Brain microvascular endothelial cell (primary cell): ENCODE measurements at places on chromosomes 11 and 22.

- DNase-seq = no peak
Measured at GRCh38 chr11:72635933-72636332, 38.3 kb downstream of the PDE2A start.

GRCh38 chr11:126405906-126406305 lies 50.4 kb downstream of the ST3GAL4 start:
- DNase-seq = no peak

DNA sequence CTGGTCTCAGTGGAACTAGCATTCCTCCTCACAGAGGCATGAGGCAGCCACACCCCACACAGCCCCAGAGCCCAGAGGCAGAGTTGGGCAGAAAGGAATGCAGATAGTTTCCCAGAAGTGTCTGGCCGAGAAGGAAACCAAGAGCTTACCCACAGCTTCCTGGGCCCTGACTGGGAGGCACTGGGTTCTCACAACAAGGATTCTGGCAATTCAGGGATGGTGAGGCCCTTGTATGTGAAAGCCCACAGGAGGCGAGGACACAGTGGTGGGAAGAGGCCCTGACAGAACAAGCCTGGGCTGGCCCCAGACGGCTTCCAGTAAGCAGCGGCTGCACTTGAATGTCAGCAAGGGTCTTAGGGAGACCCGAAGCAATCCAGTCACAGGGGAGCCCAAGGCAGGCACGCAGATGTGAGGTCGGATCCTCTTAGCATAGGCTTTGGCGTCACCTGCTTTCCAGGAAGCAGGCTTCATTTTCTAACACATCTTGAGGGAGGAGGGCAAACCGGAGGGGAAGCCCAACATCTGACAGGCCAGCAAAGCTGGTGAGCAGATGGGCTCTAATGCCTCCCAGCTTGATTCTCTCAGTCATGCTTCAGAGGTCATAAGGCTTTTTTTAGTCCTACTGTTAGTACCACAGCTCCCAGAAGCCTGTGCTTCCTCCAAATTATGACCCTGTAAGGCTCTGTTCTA lies 78.3 kb upstream of the AKIP1 start:
- DNase-seq = no peak

- DNase-seq = peak; percentile 98
Measured at GRCh38 chr11:106399076-106399511, 321.6 kb downstream of the AASDHPPT start.

DNA sequence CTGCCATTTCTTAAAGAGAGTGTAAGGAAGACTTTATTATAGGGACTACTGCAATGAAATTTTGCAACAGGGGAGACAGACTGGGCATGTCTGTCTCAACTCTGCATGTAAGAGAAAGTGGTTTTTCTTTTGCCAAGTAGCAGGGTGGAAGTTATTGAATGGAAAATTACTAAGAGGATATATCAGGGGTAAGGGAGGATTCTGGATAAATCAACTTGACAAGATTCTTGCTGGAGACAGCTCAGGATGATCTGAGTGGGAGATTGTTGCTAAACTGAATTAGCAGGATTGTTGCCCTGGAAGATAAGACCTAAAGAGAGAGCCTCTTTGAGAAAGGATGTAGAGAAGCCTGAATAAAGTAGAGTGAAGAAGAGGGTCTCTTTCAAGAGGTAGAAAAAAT lies 145.8 kb downstream of the LUZP2 start:
- no peak for DNase-seq

GRCh38 chr11:72446929-72447769 lies 12.8 kb upstream of the CLPB start:
- peak; percentile 55 for DNase-seq

GRCh38 chr22:50085211-50085972 lies at the start of gene MLC1:
Gene MLC1, minus strand, starts transcription at chr22:50085426. Its CDS starts 524 bp downstream, at chr22:50084902.
- no peak for DNase-seq

DNA sequence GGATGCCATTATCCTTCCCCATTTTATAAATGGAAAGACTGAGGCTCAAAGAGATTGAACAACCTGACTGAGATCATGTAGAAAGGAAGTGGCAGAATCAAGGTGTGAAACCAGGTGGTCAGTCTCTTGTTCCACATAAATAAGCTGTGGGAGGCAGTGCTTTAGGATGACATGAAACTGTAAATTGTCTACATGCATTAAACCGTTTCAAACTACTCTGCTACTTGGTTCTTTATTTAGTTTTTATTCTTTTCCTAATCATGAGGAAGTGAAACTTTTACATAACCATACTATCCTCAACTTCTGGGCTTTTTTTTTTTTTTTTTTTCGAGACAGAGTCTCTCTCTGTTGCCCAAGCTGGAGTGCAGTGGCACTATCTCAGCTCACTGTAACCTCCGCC lies 34.9 kb downstream of the CADM1 start:
- DNase-seq = no peak

DNA sequence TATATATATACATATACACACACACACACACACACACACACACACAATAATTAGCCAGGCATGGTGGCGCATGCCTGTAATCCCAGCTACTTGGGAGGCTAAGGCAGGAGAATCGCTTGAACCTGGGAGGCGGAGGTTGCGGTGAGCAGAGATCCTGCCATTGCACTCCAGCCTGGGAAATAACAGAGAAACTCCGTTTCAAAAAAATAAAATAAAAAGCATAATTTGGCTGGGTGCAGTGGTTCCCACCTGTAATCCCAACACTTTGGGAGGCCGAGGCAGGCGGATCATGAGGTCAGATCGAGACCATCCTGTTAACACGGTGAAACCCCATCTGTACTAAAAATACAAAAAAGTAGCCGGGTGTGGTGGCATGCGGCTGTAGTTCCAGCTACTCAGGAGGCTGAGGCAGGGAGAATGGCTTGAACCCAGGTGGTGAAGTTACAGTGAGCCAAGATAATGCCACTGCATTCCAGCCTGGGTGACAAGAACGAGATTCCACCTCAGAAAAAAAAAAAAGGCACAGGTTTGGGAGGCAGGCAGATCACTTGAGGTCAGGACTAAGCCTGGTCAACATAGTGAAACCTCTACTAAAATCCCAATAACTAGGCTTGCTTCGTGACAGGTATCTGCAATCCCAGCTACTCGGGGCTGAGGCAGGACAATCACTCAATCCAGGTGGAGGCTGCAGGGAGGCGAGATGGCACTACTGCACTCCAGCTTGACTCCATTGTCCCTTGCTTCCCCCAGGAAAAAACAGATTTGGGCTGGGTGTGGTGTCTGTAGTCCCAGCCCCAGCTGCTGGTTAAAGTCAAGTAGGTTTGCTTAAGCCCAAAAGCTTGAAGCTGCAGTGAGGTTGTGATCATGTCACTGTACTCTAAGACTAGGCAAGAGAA lies 11.8 kb upstream of the WDR74 start:
- DNase-seq = no peak

GRCh38 chr22:50303848-50304527 lies 3.5 kb downstream of the PLXNB2 start:
- no peak for DNase-seq

- DNase-seq = no peak
Measured at GRCh38 chr11:43579171-43579918, 101.2 kb upstream of the HSD17B12 start.

DNA sequence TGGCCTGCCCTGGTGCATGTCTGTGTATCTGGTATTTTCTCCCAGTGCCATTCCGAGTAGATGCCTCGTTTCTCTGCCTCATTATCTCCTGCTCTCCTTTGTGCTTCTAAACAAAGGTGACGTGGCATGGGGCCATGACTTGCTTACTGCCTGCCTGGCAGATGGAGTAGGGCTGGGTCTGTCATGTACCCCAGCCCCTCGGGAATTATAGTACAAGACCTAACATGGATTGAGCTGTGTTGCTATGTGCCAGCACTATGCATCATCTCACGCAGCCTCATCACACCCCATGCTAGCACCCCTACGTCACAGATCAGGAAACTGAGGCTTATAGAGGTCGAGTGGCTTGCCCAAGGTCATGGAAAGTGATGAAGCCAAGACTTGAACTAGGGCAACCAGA lies 88.1 kb downstream of the GALNT18 start:
- DNase-seq = no peak

DNA sequence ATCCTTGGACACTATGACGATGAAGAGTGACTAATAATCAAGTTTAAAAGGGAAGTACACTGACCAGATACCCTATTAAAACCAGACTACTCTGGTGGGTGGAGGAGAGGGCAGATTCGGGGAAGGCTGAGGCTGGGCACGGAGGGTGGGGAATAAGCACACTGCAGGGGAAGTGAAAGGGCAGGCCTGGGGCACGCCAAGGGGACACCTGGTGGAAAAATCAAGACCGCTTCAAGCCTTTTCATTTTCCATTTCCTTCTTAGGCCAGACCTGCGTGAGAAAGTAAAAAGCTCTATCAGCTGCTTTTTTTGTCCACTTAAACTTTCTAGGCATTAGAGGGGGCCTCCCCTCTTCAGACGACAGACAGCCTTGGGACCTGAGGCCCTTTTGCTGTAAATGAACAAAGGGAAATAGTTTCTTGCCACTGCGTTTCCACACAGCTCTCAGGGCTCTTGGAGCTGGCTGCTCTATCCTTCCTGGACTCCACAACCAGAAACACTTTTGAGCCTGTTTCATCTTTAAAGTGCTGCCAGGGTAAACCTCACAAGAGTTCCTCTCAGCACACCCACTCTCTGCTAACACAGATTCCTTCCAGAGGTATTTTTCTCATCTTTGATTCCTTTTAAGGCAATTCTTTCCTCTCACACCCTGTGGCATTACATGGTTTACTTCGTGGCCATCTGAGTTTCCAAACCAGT lies 25.0 kb upstream of the SERPIND1 start:
- no peak for DNase-seq

- no peak for DNase-seq
Measured at GRCh38 chr11:129930743-129931142, 35.4 kb upstream of the NFRKB start.

DNA sequence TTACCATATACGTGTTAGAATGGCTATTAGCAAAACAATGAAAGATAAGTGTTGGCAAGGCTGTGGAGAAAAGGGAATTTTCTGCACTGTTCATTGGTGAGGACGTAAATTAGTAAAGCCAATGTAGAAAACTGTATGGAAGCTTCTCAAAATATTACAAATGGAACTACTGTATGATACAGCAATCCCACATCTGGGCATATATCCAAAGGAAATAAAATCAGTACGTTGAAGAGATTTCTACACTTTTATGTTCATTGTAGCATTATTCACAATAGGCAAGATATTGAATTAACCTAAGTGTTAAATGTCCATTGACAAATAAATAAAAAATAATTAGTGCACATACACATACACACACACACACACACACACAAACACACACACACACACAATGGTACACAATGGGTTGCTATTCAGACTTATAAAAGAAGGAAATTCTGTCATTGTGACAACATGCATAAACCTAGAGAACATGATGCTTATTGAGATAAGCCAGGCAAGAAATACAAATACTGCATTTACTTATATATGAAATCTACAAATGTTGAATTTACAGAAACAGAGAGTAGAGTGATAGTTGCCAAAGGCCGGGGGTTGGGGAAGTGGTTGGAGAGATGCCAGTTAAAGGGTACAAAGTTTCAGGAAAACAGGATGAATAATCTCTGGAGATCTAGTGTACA lies 565.8 kb upstream of the LRRC4C start:
- DNase-seq = peak; percentile 16

- DNase-seq = no peak
Measured at GRCh38 chr11:64476881-64477280, 114.1 kb upstream of the SLC22A12 start.

DNA sequence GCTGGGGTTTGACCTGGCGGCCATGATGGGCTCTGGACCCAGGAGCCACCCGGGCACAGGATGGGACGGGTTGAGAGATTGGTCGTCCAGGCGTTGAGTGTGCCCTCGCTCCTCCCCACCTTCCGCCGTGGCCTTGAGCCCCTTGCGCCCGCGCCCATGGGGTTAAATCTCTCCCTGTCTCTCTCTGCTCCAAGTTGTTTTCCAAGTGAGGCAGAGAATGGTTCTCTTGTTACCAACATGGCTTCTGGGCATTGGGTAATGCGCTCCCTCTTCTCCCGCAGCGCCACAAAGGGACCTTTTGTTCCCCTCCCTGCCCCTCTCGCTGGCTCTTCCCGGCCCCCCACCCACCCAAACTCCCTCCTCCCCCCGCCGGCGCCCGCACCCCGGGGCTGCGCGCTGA lies 18.8 kb upstream of the PICK1 start:
- no peak for DNase-seq

- no peak for DNase-seq
Measured at GRCh38 chr22:36267896-36268485, 15.1 kb downstream of the APOL1 start.

DNA sequence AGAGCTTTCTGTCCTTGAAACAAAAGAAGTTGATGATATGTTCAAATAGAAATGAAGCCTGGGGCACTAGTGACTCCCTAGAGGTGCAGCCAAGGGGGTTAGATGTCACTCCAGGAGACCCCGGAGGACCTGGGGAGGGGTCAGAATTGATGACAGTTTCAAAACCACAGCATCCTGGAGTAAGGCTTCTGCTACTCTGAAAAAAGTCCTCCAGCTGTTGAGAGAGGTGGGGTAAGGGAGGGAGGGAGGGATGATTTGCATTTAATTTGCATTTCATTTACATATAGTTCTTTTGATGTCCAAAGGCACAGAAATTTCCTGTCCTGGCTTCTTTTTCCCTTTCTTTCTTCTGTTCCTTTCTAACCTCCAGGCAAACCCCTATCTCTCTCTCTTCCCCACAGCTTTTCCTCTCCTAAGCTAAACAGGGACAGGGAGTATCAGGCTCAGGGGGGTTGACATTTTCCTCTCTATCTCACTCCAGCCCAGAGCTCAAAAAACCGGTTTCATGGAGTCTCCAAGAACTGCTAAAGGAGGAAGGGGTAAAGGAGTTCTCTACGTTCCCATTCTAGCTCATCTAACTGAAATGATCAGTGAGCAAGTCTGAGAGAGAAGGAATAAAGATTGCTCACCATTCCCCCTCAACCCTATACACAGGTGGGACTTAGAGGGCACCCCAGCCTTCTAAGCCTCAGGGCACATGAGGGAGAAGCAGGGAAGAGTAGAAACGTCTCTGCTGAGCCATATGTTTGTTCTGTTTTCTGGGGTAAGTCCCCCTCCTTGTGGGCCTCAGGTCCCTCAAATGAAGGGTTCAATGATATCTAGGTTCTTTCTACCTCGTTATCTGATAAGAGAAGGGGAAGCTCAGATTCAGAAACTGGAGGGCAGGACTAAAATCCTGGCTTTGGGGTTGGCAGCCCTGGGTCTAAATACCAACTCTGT lies 3.5 kb upstream of the POU2F3 start:
- DNase-seq = no peak

- DNase-seq = no peak
Measured at GRCh38 chr22:38762551-38762983, 6.8 kb upstream of the SUN2 start.

- DNase-seq = no peak
Measured at GRCh38 chr22:23284504-23285033, 104.3 kb downstream of the BCR start.

- DNase-seq = no peak
Measured at GRCh38 chr11:6656936-6657335, 1.3 kb upstream of the DCHS1 start.
